HS-5 (cell line): ENCODE measurements at places on chromosomes 13 and 19.
A peak's percentile ranks its signal among the peaks of the same experiment; 100 is the strongest.

- no peak for DNase-seq
Observed at GRCh38 chr19:37989855-37990254, 82.8 kb downstream of the SIPA1L3 start.

GRCh38 chr19:44282846-44283245 is 22.0 kb downstream of the ZNF235 start:
- peak; percentile 18 for DNase-seq

DNA sequence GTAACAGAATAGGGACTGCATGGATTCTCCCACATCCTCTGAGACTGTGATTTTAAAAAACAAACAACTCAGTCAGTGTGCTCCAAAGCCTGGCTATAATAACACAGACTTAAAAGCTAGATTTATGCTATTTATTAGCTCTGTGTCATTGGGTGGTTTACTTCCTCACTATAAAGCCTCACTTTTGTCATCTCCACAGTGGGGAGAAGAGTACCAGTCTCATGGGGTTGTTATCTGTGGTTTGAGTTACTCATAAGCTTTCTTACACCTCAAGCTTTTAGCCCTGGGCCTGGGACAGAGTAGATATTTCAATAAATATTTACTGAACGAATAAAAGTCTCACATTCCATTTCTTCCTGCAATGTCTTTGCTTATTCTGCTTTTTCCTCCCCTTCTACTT is 5.3 kb downstream of the RNASEH2B start:
- DNase-seq: no peak

GRCh38 chr19:18414504-18415177 is 4.6 kb upstream of the SSBP4 start:
- no peak for DNase-seq

DNA sequence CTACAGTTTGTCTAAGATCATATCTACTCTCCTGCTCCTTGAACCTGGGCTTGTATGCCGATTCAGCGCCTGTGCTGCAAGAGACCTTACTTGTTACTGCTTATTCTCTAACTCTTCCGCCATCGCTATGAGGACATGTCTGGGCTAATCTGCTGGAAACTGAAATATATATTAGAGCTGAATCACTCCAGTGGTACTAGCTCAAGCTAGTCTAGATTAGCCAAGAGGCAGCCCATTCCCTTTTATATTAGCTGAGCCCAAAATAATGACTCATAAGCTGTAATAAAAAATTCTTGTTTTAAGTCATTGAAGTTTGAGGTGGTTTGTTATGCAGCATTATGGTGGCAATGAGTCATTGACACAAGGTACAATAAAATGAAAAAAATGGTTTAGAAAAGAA is 52.8 kb downstream of the SLC6A16 start:
- DNase-seq: peak; percentile 10

DNA sequence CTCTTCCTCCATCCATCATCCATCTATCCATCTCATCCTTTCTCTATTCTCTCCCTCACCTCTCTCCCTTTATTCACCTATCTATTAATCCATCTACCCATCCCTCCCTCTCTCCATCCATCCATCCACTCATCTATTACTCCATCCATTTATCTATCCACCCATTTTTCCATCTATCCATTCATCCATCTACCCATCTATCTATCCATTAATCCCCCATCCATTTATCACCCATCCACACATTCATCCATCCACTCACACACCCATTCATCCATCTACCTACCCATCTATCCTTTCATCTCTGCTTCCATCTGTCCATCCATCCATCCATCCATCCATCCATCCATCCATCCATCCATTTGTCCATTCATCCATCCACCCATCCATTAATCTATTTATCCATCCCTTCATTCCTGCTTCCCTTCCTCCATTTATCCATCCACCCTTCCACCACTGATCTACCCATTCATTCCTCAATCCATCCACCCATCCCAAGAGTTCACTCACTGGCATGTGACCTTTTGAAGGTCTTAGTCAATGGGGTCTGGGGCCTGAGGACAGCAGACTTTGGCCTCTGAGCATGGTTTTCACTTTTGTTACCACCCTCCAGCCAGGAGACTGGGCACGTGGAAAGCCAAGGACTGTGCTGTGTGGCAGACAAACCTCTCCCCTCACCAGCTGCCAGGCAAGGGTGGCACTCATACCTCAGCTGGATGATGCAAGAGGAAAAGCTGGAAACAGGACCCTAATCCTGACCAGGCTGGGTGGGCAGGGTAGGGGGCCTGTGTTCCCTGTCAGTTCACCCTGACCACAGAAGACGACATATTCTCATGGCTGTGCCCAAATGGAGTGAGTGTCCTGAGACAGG is 126.7 kb downstream of the URI1 start:
- no peak for DNase-seq

DNA sequence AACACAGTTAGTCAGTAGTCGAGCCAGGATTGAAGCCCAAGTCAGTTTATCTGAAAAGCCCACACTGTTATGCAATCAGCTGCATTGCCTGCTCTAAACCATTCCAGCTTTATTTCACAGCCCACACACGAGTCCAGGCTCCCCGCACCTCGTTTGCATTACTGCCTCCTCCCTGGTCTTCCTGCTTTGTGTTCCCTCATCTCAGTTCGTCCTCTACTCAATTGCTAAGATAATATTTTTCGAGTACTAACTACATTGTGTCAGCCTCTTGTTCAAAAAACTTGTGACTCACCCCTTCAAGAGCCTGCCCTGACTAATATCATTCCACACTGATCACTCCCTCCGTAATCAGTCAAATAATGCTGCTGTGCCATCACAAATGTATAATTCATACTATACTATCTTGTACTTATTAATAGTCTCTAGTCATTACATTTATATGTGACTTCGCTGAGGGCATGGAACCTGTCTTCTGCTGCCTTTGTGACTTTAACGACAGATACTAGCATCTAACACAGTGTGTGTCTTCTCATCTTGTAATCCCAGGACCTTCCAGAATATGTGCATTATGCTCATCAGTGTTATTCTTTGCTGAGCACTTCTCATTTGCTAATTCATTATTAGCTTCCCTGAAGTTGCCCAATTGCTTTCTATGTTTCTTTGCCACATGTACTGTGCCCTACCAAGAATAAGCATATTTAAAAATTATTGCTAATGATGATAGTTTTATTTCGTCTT is 26.2 kb upstream of the WDFY2 start:
- peak; percentile 49 for DNase-seq

- no peak for DNase-seq
Observed at GRCh38 chr19:3716147-3716668, 8.0 kb downstream of the TJP3 start.

DNA sequence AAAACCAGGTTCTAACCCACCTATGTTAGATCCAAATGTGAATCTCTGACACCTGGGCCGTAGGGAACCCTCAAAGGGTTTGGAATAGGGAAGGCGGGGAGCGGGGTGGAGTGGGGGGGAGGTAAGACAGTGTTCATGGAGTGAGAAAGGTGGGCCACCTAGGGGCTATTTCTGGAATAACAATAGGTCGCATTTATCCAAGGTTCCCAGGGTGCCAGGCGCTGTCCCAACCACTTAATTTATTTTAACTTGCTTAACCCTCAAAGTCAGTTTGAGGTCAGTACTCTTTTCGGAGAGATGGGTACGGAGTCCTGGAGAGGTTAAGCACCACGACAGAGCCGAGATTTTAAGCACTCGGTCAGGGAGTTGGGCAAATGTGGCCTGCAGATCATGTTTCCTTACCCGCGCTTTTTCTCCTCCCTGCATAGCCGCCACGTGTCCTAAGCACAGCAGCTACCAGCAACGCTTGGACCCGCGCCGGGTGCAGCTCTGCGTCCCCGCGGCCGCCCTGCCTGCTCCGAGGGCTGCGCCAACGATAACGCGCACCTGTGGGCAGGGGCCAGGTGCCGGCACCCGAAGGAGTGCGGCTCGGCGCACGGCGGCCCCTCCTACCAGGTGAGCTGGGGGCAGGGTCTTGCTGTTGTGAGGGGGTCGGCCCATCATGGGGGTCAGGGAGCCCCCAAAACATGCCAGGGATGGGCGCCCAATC is 25.0 kb upstream of the FXYD3 start:
- DNase-seq: peak; percentile 23

DNA sequence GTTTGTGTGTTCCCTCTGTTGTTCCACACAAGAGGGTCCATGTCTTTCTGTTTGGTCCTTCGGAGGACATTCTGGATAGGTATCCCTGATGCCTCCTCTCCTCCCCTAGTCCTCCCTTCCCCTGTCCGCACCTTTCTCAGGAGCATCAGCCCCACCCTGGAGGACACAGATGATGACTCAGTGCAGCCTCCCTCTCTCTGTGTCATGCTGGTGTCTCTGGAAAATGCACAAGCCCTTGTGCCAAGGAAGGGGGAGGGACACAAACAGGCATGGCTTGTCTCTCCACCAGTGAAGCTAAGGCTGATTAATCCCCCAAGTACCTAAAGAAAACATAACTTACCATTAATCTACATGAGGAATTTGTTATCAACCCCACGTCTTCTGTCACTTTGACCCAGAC is 16.2 kb upstream of the TNFRSF19 start:
- no peak for DNase-seq

DNA sequence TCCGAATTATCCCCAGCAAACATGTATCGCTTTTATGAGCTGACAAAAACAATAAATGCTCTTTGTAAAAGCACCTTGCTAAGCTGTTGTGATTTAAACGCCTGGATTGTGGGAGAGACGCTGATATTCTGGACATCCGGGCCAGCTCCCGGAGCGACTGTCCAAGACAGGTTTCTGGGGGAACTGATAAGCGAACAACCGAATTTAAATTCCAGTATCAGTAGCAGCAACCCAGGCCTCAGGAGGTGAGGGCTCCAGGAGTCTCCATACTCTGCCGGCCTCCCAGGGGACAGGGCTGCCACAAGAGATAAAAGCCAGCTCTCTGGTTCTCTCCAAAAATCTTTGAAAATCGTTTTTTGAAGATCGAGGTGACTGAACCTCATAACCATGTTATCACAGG is 50.3 kb upstream of the VSTM2B start:
- DNase-seq: no peak

DNA sequence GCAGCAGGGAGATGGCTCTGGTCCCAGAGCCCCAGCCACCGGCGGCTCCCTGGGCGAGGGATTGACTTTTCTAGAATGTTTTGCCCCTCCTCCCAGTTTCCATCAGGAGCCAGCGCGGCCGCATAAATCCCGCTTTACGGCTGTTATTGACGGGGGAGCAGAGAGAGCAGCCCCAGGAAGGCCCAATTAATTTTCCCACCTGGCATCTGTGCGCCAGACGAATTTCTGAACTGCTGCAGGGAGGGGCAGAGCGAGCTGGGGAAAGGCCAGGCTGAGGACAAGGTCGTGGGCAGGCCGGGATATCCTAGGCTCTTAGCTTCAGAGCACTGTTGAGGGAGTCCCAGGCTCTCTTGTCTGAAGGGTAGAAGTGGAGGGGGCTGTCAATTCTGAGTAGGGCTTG is 24.7 kb downstream of the ZNRF4 start:
- DNase-seq: no peak

- DNase-seq: no peak
Observed at GRCh38 chr19:11050323-11051114, 38.7 kb upstream of the LDLR start.

GRCh38 chr19:42185277-42185676 is 32.2 kb downstream of the DEDD2 start:
- DNase-seq: no peak

- DNase-seq: no peak
Observed at GRCh38 chr13:21218351-21219035, 42.0 kb downstream of the MRPL57 start.

DNA sequence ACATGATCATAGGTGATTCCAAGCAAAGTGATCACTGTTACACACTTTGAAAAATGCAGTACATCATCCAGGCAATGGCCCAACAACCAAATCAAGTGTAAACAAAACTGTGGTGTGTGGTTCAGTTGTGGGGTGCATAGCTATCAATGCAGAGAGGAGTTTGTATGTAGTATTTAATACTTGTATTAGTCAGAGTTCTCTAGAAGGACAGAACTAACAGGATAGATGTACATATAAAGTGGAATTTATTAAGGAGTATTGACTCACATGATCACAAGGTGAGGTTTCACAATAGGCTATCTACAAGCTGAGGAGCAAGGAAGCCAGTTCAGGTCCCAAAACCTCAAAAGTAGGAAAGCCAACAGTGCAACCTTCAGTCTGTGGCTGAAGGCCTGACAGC is 249.3 kb upstream of the HTR2A start:
- no peak for DNase-seq

DNA sequence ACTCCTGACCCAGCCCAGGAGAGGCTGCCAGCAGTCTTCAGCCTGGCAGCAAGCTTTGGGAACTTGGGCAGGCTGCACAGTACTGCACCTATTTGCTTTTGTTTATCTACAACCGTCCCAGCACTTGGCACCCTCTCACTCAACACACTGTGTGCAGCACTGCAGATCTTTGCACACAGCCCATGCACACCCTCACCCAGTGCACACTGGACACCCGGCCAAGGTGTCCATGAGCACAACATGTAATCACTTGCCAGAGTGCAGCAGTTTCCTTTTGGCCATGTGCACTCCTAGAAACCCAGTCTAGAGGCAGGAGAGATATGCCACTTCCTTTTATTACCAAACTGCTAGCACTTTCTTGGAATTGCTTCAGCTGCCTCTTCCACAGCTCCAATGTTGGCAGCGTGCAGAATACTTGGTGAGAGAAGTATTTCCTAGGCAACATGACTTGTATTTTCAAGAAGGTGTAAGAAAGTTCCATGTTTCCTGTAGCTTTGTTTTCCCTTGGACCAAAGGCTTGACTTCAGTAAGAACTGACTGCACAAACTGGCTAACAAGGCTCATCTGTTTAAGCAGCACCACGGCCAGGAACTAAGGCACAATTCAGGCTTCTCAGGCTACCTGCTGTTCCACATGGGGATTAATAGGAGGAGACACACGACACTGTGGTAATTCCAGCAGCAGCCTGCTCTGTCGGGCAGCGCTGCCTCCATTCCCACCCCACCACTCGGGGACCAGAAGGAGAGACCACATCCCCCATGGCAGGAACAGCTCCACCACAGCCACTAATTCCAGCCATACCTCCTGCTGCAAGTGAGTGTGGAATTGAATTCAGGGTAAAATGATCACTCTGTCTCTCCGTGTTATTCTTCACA is 15.3 kb downstream of the ATP7B start:
- no peak for DNase-seq

DNA sequence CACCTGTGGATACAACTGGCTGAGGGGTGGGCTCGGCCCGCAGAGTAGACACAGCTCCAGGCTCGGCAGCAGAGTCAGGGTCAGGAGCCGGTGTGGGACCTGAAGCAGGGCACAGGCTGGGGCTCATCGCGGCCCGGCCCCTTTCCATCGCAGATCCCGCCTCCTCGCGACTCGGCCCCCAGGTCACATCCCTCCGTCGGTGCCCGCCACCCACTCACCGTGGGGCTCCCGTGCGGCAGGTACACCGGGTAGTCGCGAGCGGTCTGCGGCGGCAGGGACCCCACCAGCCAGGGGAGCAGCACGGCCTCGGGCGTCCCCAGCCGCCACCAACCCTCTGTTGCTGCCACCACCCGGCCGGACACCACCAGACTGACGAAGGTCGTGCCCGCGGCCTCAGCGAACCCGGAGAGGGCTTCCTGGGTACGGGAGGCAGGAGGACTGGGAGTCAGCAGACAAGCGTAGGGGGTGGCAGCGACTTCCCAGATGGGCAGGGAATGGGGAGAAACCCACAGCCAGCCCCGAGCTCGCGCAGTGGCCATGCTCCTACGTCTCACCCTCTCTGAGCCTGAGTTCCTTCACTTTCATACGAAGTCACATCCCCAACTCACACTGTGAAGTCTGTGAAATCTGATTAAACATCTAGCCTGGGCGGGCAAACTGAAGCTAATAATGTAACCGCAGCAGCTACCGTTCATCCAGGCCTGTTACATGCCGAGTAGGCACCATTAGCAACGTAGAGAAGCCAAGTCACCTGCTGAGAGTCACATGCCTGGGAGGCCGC is 3.7 kb downstream of the FUZ start:
- DNase-seq: no peak

GRCh38 chr13:111304041-111304544 is 16.3 kb upstream of the TEX29 start:
- no peak for DNase-seq

- DNase-seq: no peak
Observed at GRCh38 chr19:33755099-33756035, 41.3 kb upstream of the KCTD15 start.
